ENCODE measurements at places on chromosomes 7 and 10.
A peak's percentile ranks its signal among the peaks of the same experiment; 100 is the strongest.

GRCh38 chr7:22301790-22302189, 55.2 kb downstream of the RAPGEF5 start:
- DNase-seq: no peak

GRCh38 chr10:51075043-51075872, 971 bp downstream of the PRKG1 start:
- DNase-seq: no peak

GRCh38 chr7:100673942-100674410, 436 bp downstream of the GNB2 start:
- no peak for DNase-seq

GRCh38 chr10:27225642-27226257, 14.8 kb downstream of the ACBD5 start:
- no peak for DNase-seq

DNA sequence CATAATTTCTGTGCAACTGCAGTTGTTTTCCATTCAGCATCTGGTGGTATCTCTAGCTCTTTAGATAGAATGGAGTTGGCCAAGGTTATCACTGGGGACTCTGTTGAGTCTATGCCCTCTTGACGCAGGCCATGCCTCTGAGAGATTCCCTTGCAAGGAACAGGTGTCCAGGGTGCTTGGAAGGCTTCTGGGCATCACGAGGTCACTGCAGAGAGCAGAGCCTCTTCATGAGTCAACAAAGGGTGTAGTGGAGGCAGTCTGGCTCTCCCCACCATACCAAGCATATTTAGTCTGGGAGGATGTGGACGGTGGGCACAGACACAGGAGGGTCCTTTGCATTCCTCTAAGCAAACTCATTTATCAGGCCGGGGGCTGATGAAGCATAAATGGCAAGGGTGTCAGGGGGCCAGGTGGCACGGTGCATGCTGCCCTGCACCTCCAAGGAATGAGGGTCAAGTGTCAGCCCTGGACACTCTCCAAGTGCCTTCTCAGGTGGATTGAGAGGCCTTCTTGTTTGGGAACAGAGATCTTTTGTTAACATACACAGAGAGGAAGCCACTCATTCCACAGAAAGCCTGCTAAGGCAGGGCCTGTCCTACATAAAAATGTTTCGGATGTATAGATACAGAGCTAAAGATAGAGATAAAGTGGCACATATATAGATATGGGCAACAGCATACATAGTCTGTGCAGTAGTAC, 328.6 kb downstream of the INHBA start:
- DNase-seq: no peak

DNA sequence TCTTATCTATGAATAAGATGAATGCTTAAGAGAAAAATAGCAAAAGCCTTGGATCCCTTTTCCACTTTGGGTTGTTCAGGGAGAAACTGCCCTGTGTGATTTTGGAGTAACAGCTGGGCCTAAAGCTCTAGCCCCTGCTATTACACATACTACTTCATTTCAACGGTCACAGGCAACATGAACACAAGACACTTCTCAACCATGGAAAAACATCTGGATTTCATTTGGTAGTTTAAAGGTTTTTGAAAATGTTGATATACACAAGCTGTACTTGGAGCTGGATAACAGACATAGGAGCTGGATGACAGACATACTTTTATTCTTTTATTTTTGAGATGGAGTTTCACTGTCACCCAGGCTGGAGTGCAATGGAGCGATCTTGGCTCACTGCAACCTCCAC, 2.7 kb upstream of the CHUK start:
- DNase-seq: no peak

- DNase-seq: no peak
These were observed 666 bp upstream of the YAE1 start for GRCh38 chr7:39565538-39565937.

DNA sequence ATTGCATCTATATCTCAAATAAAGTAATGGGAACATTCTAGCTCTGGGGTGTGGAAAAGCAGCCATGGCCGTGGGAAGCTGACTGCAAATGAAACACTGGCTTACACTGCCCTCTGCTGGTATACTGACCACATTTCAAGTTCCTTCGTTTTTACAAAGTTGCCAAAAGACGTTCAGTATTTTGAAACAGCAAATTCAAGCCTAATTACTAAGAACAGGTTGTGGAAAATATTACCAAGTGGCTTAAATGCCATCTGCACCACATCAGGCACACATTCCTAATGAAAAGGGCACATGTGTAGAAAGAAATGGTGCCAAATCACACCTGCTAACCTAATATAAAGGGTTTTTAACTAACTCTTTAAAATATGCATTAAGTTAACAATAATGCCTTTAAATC, 83.9 kb downstream of the JAZF1 start:
- peak; percentile 7 for DNase-seq

DNA sequence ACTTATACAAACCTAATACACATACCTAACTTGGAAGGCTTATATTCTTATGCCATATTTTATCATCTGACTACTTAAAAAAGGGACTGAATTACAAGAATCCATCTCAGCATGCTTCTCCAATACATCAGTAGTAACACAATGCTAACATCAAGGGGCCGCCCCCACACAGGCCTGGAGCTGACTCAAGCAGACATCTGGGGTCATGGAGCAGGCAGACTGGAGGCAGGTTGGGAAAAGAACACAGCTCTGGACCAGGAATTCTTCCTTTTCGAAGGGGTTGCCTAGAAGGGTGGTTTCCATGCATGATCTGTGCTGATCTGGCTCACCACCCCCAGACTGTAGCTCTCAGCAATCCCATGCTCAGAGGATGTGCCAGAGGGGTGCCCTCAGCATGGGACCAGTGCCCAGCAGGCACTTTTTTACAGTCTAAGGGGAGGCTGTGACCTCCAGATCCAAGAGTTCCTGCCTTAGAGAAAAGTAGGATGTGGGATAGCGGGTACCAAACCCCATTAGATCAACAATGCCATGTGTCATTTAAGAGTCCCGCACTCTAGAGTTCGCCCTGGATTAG, 26.1 kb upstream of the DUSP5 start:
- DNase-seq: no peak

- DNase-seq: no peak
These were observed 526.8 kb downstream of the PLXDC2 start for GRCh38 chr10:20343036-20343435.

- no peak for DNase-seq
These were observed 37.0 kb upstream of the PDCD4 start for GRCh38 chr10:110834629-110835301.

GRCh38 chr7:47327346-47327697, 254.6 kb downstream of the TNS3 start:
- DNase-seq: no peak

GRCh38 chr7:130941322-130942210, 207.6 kb upstream of the KLF14 start:
- DNase-seq: no peak

DNA sequence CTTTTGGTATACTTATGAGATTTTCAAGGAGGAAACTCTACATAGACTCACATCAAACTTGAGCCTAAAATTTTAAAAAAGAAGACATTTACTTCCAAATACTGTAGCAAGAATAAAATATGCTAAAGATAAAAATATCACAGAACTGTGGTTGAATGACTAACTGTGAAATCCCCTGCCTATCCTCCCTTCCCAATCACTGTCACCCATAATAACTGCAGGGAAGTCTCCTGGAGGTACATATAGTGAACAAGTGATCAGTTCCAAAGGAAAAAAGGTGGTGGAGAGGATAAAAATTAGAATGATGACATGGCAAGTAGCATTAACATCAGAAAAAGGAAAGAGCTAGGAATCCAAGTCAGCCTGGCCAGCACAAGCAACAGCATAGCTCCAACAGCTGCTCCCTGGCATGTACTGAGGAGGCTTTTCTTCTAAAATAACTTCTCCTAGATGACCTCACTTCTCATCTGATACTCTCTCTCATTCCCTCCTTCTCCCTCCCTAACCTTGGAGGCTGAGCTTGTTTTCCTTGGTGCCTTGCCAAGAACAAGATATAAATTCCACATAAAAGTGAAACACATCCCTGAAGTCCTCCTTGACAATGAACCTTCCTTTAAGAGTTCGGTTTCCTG, 124.0 kb downstream of the IQUB start:
- no peak for DNase-seq

GRCh38 chr10:45558425-45558824, 114.1 kb downstream of the ZFAND4 start:
- no peak for DNase-seq

Data from stimulated activated CD4-positive, alpha-beta T cell treated with anti-CD3 and anti-CD28 coated beads, TNF-alpha, amount 100 ng/mL, for 48 hours (primary cell).